ENCODE measurements at places on chromosomes 3 and 15.

DNA sequence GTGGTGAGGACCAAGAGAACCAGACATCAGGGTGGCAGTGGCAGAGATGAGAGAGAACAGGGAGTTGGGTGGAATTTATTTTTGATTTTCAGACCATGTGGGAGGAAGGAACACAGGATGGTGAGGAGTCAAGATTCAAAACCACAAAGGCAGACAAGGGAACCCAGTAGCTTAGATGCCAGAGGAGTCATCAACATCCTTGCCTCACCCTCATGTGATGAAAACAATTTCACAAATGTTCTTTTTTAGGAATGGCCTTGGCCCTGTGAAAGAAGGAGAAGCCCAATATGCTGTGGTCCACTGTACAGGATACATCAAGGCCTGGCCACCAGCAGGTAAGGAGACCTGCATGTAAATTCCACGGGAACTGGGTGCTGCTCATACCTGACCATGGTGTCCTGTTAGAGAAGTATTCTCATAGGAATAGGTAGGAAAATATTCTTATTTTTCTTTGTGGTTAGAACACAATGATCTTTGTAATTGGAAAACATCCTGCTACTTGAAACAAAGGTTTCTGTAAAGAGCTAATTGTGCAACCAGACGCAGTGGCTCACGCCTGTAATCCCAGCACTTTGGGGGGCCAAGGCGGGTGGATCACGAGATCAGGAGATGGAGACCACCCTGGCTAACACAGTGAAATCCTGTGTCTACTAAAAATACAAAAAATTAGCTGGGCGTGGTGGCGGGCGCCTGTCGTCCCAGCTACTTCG is 110.0 kb downstream of the ARNT2 start:
- DNase-seq, result no peak

DNA sequence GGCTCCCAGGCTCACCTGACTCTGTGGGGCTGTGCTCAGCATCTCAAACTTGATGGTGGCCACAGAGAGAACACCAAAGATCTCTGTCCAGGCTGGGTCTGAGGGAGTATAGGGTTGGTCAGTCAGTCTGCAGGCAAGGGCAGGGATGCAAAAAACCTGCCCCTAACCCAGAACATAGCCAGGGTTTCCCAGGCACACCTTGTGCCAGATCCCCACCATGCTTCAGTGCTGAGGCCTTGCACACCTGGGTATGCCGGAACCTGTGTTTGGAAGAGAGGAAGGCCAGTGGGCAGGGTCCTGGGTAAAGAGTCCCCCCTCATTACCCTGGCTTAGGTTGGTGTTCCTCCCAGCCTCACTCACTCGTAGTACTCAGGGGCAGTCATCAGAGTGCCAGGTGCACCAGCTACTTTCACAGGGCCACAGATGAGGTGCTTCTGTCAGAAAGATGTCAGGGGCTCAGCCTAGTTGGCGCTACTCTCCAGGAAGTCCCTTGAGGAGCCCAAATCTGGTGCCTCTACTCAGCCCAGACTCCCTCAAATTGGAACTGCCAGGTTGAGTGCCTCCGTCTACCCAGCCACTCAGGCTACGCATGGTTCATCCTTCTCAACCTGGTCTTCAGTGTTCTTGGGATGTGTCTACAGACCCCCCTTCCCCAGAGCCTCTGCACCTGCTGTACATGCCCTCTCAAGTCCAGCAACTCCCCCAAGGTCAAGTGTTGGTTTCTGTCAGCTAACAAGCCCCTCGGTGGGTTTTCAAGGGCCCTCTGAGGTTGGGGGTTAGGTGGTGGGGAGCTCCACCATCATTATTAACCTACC is 1.8 kb downstream of the DALRD3 start:
- no peak for DNase-seq

DNA sequence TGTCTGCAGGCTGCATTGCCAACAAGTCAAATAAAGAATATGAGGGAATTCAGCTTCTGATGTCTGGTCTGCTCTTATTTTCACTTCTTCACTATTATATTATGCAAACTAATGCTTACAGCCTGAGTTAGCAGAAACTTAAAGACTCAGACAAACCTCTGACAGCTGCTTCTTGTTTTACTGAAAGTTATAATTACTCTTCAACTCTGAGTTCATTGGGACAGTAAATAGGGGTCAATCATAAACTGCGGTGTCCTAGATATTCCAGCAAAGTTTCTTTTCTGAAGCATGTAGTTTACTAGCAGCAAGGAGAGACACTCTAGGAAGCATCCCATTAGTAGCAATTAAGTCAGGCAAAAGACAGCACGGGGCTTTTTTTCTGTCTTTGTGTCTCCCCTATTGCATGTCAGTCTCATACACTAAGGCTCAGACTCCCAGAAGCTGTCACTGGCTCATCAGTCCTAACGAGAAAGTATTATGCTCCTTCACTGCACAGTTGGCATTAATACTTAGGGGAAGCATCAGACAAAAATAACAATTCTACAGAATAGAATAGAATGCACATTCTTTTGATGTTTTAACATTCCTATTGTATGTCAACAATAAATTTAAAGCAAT is 1060.8 kb downstream of the ROBO1 start:
- no peak for DNase-seq

- no peak for DNase-seq
Observed at GRCh38 chr3:31224936-31225335, 307.8 kb upstream of the STT3B start.

- DNase-seq, result peak; percentile 69
Observed at GRCh38 chr15:40367686-40368611, 9.9 kb downstream of the DISP2 start.

DNA sequence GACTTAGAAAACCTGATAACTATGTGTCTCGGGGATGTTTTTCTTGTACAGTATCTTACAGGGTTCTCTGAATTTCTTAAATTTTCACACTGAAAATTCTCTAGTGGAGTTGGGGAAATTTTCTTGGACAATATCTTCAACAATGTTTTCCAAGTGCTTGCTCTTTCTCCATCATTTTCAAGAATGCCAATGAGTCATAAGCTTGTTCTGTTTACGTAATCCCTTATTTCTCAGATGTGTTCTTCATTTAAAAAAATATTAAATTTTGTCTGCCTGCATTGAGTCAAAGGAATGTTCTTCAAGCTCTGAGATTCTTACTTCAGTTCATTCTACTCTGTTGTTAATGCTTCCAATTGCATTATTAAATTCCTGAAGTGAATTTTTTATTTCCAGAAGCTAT is 21.9 kb upstream of the PLSCR2 start:
- no peak for DNase-seq

GRCh38 chr15:65829130-65829764 is 37.2 kb upstream of the DENND4A start:
- DNase-seq, result no peak

DNA sequence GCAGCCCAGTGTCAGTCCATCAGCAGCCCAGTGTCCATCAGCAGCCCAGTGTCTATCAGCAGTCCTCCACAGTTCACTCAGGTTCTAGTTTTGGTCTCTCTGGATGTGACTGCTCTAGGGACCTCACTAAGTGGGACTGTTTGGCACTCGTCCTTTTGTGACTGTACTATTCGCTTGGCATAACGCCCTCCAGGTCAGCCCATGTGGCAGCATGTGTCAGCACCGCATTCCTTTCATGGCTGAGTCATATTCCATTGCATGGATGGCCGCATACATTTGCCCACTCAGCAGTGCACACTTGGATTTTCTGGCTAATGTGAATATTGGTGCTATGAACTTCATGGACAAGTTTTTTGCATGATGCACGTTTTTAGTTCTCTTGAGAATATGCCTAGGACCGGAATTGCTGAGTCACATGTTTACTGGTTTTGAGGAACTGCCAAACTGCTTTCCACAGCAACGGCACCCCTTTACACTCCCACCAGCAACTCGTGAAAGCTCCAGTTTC is 16.4 kb downstream of the CHST13 start:
- no peak for DNase-seq

DNA sequence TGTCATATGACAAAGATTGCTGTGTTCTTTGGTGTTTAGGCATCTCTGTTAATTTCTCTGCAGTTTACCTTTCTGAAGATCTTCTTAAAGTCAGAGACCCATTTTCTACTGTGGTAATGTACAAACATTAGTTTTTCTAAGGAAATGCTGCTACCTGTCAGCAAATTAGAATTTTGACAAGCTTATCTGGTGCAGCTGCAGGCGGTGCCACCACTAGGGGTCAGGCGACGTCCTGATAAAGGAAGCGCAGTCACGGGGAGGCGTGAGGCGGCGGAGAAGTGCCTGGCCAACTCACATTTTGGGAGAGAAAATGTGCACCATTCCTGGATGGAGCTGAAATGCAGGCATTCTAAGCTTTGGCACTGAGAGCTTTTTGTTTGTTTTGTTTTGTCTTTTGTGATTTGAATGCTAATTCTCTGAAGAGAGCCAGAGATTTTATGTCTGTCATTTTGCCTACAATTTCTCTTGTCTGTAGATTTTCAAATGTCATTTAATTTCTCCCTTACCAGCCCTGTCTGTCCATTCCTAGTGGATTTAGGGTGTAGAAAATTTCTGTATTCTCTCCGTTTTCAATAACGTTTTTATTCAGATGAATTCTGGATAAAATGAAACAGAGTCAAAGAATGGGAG is 24.9 kb upstream of the SIAH2 start:
- peak; percentile 71 for DNase-seq

DNA sequence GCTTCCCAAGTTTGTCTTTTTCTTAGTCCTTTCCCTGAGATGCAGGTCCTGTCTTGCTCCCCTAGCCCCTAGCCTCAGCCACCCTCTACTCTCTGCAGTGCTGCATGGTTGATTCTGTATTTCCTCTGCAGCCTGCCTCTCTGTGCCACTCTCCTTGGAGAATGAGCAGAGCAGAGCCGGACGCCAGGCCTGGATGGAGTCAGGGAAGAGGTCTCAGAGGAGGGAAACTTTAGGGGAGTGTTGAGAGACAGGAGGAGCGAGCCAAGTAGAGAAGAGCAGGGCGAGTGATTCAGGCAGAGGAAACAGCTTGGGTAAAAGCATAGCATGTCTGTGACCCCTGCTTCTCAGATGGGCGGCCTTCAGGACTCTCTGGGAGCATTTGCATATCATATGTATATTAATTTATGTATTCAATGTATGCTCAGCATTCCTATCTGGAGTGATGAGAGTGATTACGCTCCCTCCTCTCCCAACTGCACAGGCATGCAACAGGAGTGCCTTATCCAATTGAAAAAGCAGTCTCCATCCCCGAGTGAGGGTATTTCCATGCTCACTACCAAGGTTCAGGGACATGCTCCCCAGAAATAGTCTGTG is 166.7 kb downstream of the RORA start:
- DNase-seq, result no peak

GRCh38 chr3:158790901-158791589 is 10.8 kb upstream of the MFSD1 start:
- DNase-seq, result no peak

DNA sequence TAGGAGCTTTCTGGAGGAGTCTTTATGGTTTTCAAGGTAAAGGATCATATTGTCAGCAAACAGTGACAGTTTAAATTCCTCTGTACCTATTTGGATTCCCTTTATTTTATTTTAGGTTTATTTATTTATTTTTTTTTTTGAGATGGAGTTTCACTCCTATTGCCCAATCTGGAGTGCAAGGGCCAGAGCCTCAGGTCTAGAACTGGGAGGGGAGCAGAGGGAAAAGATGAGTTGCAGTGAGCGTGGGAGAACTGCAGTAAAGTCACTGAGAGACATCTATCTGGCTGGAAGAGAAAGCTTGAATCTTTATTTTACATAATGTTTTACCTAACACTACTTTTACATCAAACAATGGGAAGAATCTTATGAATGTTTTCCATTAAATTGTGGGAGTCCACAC is 49.5 kb upstream of the GK5 start:
- no peak for DNase-seq

DNA sequence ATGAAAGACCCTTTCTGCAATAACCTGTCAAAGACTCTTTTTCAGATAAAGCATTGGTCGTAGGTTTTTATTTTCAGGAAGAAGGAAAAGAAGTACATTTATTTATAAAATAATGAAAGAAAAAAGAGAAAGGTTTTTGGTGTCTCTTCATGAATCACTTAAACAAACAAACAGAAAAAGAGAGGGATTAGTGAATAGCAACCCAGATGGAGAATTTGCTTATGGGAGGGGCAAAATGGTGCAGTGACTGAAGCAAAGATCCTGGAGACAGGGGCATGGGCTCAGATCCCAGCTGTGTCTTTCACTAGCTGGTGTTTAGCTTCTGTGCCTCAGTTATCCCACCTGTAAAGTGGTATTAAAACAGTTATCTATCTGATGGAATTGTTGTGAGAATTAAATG is 78.6 kb upstream of the PFN2 start:
- DNase-seq, result no peak
